ENCODE measurements at places on chromosomes 4 and X. TPM values are rescaled to one million over a fixed set of nuclear protein-coding genes. Genes with fewer than 3 reads are reported as not detected.

The GAGE12G gene
- not detected for total RNA-seq

DNA sequence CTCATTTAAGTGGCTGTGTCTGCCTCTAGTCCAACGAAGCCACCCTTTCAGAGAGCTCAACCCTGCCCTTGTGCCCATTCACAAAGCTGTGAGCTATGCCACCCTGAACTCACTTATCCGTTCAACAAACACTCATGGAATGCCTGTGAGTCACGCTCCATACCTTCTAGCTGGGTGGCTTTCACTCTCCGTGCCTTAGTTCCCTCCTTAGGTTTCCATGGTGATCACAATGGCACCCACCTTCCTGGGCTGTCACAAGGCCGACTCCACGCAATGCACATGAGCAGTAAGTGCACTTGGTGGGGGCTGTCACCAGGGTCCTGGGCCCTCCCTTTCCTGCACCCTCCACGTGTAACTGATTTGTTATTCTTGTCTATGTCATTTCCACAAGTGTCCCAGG is 37.2 kb upstream of the PPP2R2C start:
- DNase-seq: peak; percentile 52

- DNase-seq: no peak
Observed at GRCh38 chrX:23816179-23816578, 33.2 kb downstream of the SAT1 start.

DNA sequence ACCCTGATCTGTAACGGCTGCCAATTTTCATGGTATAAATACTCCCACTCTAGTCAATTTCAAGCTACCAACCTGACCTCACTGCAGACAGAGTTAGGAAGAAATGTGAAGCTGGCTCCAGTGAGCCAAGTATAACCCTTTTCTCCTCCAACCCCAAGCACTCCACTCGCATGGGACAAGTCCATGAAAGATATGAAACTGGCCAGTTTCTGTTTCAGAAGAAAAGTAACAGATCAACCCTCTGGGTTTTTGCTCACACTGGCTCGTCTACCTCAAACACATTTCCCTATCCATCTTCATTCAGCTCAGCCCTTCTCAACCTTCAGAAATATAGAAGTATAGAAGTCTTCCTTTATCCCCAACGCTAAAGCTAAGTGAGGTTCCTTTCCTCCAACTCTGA is 82.4 kb upstream of the NDP start:
- no peak for DNase-seq

DNA sequence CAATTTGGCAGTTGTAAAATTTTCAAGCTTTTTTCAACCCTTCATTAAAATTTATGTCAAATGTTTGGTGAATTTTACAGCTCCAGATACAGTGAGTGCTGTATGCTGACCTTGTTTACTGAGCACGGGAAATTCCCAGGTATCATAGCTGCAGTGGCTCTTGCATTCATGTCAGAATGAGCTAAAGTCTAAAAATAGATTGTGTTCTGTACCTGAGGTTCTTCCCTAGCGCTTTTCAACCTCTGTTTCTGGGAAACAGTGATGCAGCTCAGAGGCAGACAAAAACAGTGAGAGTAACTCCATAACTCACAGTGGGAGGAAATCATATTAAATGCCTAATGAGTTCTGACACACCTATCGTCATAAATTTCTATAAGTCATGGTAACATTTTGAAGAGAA is 393.8 kb upstream of the GNPDA2 start:
- DNase-seq: no peak

The TSPAN7 gene
- total RNA-seq: not detected

DNA sequence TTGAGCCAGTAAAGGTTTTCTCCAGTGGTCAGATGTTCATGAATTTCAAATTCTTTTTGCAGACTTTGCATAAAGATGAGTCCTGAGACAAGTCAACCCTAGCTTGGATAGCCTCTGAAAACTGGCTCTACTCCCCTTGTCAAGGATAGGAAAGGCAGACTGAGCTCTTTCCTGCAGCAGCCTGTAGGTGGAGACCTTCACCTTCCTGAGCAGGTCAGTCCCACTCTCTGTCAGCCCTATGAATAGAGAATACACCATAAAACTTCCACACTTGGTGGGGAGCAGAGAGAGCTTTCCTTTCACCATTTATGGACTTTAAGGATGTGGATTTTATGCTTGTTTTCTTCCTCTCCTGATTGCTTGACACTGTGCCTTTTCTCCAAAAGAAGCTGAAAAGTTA is 41.9 kb downstream of the PCDH19 start:
- peak; percentile 4 for DNase-seq

GRCh38 chrX:111850975-111851374 is 25.0 kb upstream of the TRPC5OS start:
- DNase-seq: no peak

DNA sequence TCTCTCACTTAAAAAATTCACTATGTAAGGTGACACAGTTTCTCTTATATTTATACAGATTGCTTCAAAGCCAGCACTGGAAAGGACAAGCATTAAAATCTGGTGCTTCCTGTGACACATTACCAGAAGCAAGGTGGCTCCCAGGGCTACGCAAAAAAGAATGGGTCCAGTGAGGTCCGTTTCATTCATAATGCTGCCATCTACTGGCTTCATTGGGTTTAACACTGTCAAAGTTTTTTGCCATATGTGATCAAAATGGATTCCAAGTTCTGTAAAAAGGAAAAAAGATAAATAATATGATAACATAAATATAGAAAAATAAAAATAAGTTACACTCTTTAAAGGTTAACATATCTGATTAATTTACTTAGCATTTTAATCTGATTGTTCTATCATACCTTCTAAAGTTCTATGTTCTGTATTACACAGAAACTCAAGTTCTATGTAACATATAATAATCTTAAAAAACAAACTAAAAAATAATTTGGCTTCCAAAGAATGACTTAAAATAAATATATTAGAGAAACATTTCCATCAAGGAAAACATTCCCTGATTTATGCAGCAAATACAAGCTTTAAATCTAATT is 22.1 kb downstream of the YIPF7 start:
- peak; percentile 27 for DNase-seq

- no peak for DNase-seq
Observed at GRCh38 chrX:107978707-107979307, 3.4 kb downstream of the TEX13B start.

- no peak for DNase-seq
Observed at GRCh38 chr4:174069848-174070330, 213.6 kb downstream of the FBXO8 start.

DNA sequence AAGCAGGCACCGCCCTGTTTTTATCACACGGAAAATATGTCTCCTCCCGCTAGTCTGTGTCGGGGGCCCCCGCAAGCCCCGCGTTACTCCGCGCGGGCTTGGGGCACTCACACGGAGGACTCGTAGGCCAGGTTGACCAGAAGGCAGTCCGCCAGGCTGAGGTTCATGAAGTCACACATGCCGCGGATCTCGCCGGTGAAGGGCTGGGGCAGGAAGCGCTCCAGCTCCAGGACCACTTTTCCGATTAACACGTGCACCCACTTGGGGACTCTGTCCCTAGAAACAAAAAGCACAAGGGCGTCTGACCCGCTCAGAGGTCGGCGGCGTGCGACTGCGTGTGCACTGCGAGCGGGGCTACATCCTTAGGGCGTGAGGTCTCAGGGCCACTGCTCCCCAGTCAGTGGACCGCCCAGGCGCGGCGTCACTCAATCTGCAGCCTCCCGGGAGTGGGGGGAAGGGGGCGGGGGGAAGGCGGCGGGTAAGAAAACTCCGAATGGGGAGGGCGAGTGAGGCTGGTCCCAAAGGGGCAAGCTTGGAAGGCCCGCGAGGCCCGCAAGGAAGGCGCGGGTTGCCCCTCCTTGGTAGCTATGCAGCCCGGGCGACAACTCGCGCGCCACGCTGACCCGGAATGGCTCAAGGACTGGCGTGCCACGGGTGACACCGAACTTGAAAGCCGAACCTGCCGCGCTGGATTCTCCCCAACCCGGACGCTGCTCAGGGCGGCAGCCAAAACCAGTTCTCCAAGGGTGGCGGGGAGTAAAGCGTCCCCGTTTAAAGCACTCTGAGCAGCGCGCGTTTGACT is 722 bp downstream of the NAAA start:
- peak; percentile 67 for DNase-seq

DNA sequence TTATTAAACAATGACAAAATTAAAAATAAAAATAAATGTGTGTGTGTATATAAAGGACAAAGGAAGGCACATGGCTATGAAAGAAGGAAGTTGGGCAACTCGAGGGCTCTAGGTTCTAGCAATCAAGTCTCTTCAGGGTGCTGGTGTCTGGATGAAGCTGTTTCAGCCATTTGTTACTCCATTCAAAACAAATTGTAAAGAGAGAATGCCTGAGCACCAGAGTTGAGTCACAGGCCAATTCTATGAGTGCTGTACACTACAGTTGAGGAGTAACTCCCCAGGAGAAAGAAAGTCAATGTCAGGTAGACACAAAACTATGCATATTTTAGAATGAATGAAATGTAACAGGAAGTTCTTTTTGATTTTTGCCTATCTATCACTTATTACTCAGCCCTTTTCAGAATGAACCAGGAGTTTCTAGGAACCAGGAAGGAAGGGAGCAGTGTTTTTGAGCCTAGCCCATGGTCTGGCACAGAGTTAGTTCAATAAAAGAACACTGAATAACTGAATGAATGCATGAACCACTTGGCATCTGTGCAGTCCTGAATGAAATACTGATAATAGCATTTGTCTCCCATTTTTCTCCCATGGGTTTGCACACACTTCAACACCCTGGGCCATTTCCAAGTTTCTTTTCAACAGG is 151.7 kb upstream of the CPEB2 start:
- DNase-seq: no peak

DNA sequence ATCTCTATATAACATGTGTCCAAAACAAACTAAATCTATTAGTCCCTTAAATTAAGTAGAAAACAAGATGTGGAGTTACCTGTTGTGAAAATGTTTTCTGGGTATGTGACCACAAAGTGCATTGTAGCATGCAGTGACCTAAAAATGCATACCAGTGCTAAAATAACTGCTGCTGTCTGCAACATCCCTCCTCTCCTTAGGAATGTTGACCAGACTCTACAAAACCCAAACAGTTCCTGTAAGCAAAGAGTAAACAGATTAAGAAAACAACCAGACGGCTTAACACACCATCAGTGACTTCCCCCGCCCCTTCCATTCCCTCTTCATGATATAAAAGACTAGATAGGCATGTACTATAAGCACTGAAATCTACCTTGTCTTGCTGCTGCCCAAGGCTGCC is 15.8 kb upstream of the RAB33B start:
- no peak for DNase-seq

- DNase-seq: no peak
Observed at GRCh38 chrX:41733939-41734338, 10.0 kb downstream of the GPR82 start.

- peak; percentile 35 for DNase-seq
Observed at GRCh38 chr4:83629945-83630721, 94.2 kb downstream of the GPAT3 start.

The AGA gene
- total RNA-seq: 46.2 TPM

The HSD17B13 gene
- total RNA-seq: not detected

DNA sequence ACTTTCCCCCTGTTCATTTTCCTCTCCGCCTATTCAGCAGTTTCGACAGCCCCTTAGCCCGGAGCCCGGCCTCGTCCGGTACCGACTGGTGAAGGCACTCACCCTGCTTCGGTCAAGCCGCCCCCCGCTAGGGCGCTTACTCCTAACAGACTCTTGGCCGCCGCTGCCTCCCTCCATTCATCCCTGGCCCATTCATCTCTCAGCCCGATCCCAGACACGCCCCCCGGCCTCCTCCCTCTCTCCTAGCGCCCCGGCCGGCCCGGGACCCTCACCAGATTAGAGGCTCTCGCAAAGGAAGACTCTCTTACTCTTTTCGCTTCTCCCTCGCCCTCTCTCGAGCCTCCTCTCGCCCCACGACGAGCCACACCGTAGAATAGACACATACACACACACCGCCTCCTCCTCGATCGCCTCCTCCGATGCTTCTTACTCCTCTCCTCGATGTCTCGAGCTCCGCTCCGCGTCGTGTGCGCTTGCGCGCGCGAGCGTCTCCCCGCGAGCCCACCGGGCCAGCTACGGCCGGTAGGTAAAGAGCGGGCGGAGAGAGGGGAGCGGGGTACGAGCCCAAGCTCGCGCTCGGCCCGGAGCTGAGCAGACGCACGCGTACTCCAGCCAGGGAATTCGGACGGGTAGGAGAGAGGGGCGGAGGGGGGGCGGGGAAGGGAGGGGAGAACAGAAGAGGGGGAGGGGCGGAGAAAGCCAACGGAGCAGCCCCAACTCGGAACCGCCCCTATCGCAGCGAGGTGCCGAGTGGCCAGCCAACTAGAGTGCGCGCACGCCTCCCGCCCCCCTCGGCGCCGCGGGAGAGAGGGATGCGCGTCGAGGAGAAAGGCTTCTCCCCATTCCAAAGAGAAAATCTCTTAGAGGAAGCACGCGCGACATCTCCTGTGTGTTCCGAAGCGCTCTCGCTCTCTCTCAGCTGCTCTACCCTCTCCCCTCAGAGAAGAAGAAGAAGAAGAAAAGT is at the start of gene WNK3:
WNK3 (minus strand) TSS at position 633 of the 964 bp plus-strand sequence.
- peak; percentile 77 for DNase-seq

GRCh38 chr4:165609653-165610052 is 230.8 kb downstream of the CPE start:
- no peak for DNase-seq

GRCh38 chr4:21893136-21893535 is 55.4 kb downstream of the KCNIP4 start:
- DNase-seq: no peak

- no peak for DNase-seq
Observed at GRCh38 chrX:110310896-110311295, 7.0 kb downstream of the AMMECR1 start.

GRCh38 chr4:62199291-62199810 is 999.2 kb downstream of the ADGRL3 start:
- DNase-seq: no peak

DNA sequence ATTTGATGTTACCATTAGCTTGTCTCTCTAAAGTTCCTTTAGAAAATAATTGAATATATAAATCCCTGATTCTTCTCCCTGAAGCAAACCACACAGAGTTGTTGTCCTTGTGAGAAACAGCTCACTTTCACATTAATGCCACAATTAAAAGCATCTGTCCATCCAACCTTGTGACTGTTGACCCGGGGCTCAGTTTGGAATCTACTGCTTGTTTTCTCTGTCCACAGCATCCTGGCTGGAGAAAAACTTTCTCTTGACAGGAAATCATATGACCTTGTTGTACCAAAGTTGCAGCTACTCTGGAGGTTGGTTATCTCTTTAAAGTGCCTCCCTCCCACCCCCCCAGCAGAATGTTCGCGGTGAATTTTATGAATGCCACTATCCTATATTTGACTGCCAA is 3.1 kb downstream of the PRKG2 start:
- no peak for DNase-seq

The CT45A2 gene
- total RNA-seq: not detected

GRCh38 chr4:15913631-15913970 is 24.9 kb downstream of the FGFBP1 start:
- peak; percentile 79 for DNase-seq

GRCh38 chr4:124304941-124305340 is 407.6 kb downstream of the ANKRD50 start:
- DNase-seq: no peak

- no peak for DNase-seq
Observed at GRCh38 chrX:11611965-11612364, 53.8 kb downstream of the ARHGAP6 start.
